ENCODE measurements at places on chromosomes 6 and 20.

DNA sequence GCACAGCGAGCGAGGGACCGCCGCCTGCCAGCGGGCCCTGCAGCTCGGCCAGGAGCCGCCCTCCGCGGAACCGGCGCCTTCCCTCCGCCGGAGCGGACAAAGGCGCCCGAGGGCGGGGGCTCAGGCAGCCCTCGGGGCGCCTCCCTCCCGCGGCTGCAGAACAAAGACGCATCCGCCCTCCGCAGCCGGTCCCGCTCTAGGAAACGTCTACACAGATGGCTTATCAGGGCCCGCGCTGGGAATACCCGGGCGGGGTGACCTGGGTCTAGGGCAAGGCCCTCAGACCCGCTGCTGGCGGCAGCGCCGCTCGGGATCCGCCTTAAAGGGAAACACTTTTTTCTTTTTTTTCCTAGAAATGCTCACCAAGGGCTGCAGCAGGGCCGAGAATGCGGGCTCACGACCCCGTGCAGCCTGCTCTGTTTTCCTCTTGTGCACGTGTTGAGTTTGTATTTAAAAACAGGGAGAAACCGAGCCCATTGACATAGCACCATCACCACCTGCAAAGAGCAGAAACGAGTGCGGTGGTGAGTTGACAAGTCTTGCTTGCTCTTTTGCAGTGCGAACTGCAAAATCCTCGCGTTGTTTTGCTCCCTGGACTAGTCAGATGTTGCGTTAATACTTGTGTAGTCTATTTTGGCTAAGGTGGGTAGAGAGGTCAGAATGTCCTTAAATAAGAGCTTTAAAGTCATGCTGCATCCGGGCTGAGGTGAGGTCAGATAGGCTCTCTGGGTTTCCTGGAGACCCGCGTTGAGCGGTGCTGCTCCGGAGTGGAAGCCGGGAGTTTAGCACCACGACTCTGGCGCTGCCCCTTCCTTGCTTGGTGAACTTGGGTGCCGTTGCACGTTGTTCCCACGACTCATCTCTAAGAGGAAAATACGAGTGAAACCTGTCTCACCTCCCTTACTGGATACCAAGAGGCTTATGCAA lies 1.1 kb upstream of the RPS6KA2 start:
- peak overlapping the region; percentile 3 for H3K4me3 ChIP-seq
- peak overlapping the region; percentile 89 for H3K27ac ChIP-seq
- DNase-seq: peak; percentile 79
- no peaks in the 10 kb centered on the region for H3K36me3 ChIP-seq
- no peaks in the 10 kb centered on the region for H3K27me3 ChIP-seq
- H3K4me1 ChIP-seq: peaks cover 34% of the 10 kb centered on the region

- H3K27me3 ChIP-seq: no peaks in the 10 kb centered on the region
- no peak overlapping the region for H3K4me3 ChIP-seq
- no peaks in the 10 kb centered on the region for H3K36me3 ChIP-seq
- no peaks in the 10 kb centered on the region for H3K4me1 ChIP-seq
Observed at GRCh38 chr20:15411781-15412180, 1074.4 kb upstream of the FLRT3 start.

GRCh38 chr6:111792914-111793700 lies 80.1 kb downstream of the FYN start:
- H3K4me1 ChIP-seq: no peaks in the 10 kb centered on the region
- no peak overlapping the region for H3K4me3 ChIP-seq
- no peaks in the 10 kb centered on the region for H3K36me3 ChIP-seq
- DNase-seq: no peak

DNA sequence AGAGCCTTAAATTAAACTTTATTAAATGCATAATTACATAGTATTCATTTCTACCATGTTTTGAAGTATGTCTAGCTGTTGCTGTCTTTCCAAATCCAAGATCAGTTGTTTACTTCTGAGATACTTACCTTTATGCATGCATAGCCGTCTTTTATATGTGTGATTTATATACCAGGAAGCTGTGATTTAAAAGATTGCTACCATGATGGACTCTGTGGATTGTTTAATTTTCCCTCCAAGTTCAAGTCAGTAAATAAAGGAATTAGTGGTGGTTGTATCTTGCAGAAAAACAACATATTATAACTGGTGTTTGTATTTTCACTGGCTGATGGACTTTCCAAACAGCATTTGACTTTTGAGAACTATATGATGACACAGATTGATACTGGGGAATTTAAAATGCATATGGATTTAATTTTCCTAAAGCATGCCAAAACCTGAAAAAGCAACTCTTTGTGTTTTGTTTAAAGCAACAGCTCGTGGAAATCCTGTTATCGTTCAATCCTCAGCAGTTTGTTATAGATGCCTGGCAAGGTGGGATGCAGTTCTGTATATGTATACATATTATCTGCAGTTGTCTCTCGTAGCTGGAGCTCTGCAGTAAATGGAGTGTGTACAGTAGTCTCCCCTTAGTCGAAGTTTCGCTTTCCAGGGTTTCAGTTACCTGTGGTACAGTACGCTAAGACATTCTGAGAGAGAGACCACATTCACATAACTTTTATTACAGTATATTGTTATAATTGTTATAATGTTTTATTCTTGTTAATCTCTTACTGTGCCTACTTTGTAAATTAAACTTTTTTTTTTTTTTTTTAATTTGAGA lies 77.1 kb downstream of the CBFA2T2 start:
- no peak for DNase-seq
- no peaks in the 10 kb centered on the region for H3K36me3 ChIP-seq
- no peak overlapping the region for H3K27ac ChIP-seq
- no peak overlapping the region for H3K4me3 ChIP-seq

DNA sequence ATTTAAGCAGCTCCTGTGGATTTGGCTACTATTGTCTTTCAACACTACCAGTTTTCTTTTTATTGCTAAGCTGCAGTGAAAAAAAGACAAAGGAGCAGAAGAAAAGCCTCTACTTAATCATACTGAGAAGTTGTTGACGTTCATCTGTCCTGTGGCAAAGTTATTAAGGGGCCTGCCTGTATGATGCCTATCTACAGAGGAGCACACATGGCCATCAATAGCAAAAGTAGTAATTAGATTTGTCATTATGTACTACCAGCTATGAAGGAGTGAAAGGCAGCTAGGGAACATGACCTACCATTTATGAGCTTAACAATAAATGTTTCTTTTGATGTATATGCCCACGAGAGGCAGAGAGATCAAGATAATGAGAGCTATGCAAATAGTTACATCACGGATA lies 620.9 kb downstream of the PHF3 start:
- H3K4me3 ChIP-seq: no peak overlapping the region
- H3K27ac ChIP-seq: no peak overlapping the region
- H3K27me3 ChIP-seq: no peaks in the 10 kb centered on the region
- no peaks in the 10 kb centered on the region for H3K36me3 ChIP-seq
- H3K4me1 ChIP-seq: no peaks in the 10 kb centered on the region

GRCh38 chr6:138897031-138897430 lies 91.0 kb downstream of the REPS1 start:
- no peak overlapping the region for H3K4me3 ChIP-seq
- peaks cover 4% of the 10 kb centered on the region for H3K36me3 ChIP-seq
- H3K27ac ChIP-seq: no peak overlapping the region
- no peaks in the 10 kb centered on the region for H3K27me3 ChIP-seq
- no peaks in the 10 kb centered on the region for H3K4me1 ChIP-seq

DNA sequence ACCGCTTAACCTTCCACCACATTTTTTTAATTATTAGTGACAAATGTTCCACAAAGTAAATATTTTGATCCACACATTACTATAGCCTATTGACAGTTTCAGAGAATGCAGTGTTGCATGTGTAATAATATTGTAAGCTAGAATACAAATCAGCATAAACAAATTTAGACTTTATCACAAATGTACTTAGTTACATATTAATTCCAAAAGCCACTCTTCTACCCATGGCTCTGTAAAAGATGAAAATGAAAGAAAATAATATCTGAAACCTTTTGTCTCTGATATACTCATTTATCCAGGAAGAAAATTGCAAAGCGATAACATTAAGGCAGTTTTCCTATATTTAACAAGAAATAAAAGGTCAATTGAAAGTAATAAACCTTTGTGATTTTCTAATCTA lies 954.0 kb upstream of the MAN1A1 start:
- H3K4me3 ChIP-seq: no peak overlapping the region
- H3K27ac ChIP-seq: no peak overlapping the region

- H3K27ac ChIP-seq: no peak overlapping the region
- no peak overlapping the region for H3K4me3 ChIP-seq
- H3K27me3 ChIP-seq: no peaks in the 10 kb centered on the region
- H3K4me1 ChIP-seq: no peaks in the 10 kb centered on the region
- H3K36me3 ChIP-seq: no peaks in the 10 kb centered on the region
Observed at GRCh38 chr6:133173276-133173675, 67.9 kb upstream of the EYA4 start.

DNA sequence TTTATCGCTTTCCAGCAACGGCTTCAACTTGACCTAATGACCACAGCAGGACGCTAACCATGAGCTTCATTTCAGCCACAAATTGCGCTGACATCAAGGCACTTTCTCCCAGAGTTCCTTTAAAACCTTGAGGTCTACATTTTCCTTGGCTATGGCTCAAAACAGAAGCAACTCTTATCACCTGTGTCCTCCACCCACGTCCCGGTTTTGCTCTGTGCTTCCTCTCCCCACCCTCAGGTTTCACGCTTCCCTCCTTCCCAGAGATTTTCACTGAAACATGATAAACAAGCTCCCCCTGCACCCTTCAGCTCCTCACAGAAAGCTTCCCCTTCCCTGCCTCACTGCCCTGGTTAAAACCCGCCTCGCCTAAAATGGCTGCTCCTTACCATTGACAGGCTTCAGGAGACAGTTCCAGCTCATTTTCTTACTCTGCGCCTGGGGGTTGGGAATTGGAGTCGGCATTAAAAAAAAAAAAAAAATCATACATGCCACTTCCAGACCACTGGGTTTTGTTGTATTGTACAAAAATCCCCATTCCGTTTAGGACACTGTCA lies 229.5 kb downstream of the UBE3D start:
- H3K27ac ChIP-seq: no peak overlapping the region
- no peak overlapping the region for H3K4me3 ChIP-seq
- no peaks in the 10 kb centered on the region for H3K27me3 ChIP-seq
- H3K4me1 ChIP-seq: no peaks in the 10 kb centered on the region

Data from body of pancreas (tissue), 4 donors.